Activated CD4-positive, alpha-beta T cell treated with anti-CD3 and anti-CD28 coated beads for 4 hours (primary cell): ENCODE measurements at places on chromosomes 1 and 21.

GRCh38 chr1:115275216-115275615, 62.8 kb downstream of the NGF start:
- DNase-seq: no peak

- DNase-seq: no peak
Measured at GRCh38 chr1:41540886-41541591, 56.6 kb upstream of the EDN2 start.

- DNase-seq: no peak
Measured at GRCh38 chr1:196209983-196210382, 398.3 kb downstream of the KCNT2 start.

DNA sequence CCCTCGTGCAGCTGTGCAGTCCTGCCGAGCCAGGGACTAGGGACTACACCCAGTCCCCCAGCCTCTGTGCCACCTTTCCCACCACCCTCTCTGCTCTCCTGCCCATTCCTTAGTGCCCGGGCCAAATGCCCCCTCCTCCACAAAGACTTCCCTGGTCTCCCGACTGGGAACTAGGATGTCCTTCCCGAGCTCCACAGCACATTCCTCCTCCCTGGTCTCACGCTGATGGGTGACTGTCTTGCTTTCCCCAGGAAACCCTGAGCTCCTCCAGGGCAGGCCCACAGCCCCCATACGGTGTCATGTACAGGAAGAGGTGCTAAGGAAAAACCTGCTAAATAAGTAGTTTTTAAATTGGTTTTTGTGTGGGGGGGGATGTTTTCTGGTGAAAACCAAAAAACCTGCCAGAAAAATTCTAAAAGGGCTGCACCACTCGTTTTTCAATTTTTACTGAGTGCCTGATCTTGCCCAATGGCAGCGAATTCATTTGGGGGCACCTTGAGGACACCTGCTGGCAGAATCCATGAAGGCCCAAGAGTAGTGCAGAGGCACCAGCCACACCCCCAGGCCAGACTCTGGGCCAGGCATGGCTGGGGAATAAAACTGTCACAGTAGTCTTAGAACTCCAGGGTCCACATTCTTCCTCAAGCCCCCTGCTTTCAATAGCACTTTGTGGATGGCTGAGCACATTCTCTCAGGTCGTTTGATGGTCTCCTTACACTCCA, 50.4 kb downstream of the GLIS1 start:
- no peak for DNase-seq

- DNase-seq: no peak
Measured at GRCh38 chr1:228072658-228073043, 9.9 kb upstream of the ARF1 start.
